ENCODE measurements at places on chromosomes 3 and 15.

DNA sequence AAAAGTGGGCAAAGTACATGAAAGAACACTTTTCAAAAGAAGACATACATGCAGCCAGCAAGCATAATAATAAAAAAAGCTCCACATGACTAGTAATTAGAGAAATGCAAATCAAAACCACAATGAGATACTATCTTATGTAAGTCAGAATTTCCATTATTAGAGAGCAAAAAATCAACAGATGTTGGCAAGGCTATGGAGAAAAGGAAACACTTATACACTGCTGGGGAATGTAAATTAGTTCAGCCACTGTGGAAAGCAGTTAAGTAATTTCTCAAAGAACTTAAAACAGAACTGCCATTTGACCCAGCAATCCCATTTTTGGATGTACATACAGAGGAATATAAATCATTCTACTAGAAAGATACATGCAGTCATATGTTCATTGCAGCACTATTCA, 360.7 kb downstream of the NSUN3 start:
- DNase-seq: no peak

GRCh38 chr3:115385774-115386730, 237.3 kb upstream of the GAP43 start:
- DNase-seq: no peak

- no peak for DNase-seq
Observed at GRCh38 chr3:21407743-21408142, 343.3 kb downstream of the ZNF385D start.

- no peak for DNase-seq
Observed at GRCh38 chr3:69803681-69804270, 64.5 kb downstream of the MITF start.

- DNase-seq: no peak
Observed at GRCh38 chr15:32857732-32858131, 139.9 kb downstream of the GREM1 start.

DNA sequence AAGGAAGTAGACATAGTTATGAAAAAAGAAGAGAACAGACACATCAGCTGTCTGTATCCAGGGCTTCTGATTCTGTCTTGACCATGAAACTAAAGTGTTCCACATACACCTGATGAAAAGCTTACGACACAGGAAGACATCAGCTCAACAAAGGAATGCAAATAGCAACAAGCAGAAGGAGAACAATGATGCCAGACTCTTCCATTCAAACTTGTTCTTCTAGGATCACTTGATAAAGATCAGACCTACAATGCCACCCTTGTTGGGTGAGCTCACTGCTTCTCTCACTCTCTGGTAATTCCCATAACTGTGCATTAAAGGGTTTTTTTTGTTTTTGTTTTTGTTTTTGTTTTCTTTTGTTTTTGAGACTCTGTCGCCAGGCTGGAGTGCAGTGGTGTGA, 49.7 kb downstream of the GATM start:
- DNase-seq: no peak

DNA sequence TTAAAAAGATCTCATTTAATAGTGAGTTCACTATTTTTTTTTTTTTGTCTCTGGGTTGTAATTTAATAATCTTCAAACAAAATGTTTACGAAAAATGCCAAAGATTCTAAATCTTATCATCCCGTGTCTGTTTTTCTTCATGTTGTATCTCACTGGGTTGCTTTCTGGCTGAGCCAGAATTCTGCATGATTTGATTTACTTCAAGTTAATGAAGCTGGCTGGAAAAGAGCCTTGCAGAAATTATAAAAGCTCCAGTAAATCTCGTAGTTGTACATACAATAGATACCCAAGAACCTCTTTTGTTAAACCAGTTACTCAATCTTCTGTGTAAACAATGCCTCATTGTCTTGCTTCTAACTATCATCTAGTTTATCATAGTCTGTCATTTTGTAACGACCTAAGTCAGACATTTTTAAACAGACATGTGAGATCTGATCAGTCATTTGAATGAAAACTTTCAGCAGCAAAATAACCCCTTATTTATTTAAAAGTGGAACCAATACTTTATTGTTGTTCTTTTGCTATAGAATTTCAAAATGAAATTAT, 249.0 kb downstream of the MCTP2 start:
- DNase-seq: no peak

DNA sequence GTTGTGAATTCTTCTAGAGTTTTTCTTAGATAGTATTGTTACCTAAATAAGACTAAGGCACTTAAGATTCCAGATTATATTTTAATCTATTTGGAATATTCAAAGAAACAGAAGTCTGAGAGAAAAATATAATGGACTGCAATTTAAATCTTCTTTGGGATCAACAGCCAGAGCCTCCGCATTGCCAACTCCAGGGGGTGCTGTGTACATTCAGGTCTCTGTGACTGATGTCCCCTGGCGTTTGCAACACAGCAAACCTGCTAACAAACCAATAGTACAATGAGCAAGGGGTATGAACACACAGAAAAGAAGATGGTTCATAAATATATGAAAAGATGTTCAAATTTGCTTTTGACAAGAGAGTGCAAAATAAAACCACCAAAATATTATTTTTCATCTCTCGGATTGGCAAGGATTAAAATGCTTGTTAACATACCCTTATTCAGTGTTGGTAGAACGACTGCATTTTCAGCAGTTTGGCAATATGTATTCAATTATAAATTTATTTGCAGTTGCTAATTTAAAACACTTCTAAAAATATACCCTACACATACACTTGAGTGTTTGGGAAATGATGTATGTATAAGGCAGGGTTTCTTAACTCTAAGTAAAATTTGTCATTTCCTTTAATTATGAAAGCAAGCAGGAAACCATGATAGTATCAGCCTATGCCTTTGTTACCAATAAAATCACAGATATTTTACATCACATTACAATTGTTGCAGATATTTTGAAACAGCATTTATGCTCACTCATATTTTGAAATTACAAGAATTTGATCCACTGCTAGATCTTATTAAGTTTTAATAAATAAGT, 16.1 kb upstream of the TM4SF1 start:
- DNase-seq: peak; percentile 61

- no peak for DNase-seq
Observed at GRCh38 chr15:60091157-60091556, 87.0 kb downstream of the FOXB1 start.

DNA sequence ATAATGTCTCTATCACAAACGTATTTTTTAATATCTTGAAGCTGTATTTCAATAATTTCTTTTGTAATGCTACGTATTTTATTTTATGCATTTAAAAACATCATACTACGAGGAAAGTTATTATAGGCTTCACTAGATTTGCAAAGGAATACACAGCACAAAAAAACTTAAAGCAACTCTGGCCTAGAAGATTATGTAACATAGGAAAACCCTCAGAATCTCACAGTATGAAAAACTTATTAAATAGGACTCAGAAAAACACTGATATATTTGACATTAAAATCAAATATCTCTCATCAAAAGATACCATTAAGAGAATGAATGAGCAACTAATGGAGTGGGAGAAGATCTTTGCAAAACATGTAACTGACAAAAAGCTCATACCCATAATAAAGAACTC, 63.7 kb downstream of the DMXL2 start:
- DNase-seq: no peak

DNA sequence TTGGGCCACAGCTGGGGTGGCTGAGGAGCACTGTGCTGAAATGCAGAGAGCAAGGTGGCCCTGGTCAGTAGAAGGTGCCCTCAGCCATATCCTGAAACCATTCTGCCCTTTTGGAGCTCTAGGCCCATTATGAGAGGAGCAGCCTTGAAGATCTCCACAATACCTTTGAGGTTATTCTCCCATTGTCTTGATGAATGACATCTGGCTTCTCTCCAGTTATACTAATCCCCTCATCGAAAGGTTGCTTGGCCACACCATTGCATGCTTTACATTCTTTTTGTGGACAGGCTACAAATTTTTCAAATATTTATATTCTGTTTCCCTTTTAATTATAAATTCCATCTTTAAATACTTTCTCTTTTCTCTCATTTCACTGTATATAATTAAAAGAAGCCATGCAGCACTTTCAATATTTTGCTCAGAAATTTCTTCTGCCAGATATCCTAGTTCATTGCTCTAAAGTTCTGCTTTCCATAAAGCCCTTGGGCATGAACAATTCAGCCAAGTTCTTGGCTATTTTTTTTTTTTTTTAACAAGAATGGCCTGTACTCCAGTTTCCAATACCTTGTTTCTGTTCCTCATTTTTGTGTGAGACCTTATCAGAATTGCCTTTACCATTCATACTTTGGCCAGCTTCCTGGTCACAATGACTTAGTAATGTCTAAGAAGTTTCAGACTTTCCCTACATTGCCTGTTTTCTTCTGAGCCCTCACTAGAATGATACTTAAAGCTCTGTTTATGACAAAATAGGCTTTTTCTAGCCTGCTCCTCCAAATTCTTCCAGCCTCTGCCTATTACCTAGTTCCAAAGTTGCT, 138.9 kb upstream of the SGO1 start:
- DNase-seq: no peak

DNA sequence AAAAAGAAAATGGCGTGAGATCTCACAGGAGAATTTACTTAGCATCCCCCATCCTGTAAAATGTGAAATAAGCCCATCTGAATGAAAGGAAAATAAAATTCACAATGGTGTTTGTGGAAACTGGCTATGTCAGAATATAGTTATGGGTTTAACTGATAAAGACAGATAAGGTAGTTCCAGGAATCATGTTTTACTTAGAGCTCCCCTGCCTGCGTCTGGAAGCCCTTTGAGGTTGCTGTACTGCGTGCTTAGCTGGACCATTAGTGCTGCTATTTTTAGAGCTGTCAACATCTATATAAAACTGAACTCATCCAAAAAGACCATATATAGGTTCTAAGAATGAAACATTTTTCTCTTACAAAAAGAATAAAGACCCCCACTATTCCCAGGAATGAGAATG, 130.8 kb downstream of the LSAMP start:
- no peak for DNase-seq

DNA sequence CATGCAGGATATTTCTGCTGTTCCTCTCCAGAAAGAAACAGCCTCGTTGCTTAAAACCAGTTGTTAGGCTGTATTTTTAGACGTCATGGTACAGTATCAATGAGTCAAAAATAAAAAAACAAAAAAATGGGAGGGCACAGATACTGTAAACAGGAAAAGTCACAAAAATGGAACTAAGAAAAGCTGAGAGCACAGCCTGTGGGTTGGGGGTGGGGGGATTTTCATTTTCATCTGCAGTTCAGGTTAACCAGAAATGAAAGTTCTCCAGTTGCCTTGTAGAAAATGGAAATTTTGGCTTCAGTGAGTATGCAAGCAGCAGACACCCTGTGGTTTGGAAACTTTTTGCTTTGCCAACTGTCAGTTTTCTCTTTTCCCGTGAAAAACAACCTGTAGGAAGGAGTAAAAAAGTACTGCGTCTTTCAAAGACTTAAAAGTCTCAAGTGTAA, 59.0 kb downstream of the FRMD4B start:
- DNase-seq: no peak

GRCh38 chr15:33089878-33090757, 104.4 kb downstream of the FMN1 start:
- no peak for DNase-seq

DNA sequence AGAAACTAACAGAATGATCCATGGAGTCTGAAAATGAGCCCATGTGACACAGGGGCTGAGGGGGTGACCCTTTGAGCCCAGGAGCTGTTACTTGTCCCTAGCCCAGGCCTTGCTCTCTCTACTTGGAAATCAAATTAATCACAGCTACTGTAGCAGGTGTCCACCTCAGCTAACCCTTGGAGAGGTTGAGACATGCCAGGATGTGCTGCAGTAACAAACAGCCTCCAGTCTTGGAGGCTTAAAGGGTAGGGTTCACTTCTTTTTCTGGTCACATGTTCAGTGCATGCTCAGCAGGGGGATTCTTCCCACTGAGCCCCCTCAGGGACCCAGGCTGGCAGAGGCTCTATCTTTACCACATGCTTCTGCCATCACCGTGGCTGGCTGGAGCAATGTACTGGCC, 21.4 kb downstream of the TPRA1 start:
- no peak for DNase-seq

GRCh38 chr3:38371541-38372213, 25.1 kb downstream of the XYLB start:
- no peak for DNase-seq
